Amniotic epithelial cell (primary cell): ENCODE measurements at places on chromosomes 6 and 20.

GRCh38 chr6:41589223-41589622, 43.0 kb downstream of the FOXP4 start:
- no peak for DNase-seq

GRCh38 chr20:62156254-62156556, 12.6 kb downstream of the SS18L1 start:
- no peak for DNase-seq

DNA sequence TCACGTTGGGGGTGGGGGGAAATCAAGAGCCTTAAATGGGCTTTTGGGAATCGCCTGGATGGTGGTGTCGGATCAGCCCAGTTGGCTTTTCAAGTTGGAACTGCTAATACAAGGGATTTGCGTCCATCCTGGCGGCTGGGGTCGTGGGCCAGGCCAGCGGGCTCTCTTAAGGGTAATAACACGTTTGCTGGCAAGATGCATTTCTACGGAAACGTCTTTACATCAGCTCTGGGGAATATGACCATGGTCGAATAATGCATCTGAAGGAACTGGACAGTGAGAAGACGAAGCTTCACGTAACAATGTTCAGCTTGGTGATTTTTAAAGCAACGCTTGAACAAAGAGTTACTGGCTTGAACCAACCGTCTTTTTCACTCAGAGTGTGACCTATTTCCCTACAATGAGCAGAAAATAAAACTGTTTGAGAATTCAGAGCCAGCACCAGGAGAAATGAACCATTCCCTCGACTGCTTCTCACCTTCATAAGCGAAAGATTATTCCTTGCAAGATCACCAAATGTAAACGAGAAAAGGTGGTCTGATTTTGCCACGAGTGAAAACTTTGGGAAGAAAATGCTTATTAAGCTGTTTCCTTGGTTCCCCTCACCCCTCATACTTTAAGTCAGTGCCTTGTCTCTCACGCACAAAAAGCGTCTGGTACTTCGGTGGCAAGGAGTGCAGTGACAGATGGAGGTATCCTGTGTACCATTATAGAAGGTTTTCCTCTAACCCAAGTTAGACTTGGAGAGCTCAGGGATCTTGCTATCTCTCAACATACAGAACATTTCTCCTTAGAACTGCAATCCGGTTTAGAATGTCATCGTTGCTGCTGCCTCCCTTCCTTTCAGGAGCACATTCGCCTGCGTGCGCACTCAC, 1.4 kb upstream of the MARCKS start:
- peak; percentile 53 for DNase-seq

- no peak for DNase-seq
Observed at GRCh38 chr6:167946007-167946406, 51.5 kb upstream of the KIF25 start.

GRCh38 chr6:165960695-165961094, 207.0 kb downstream of the TBXT start:
- no peak for DNase-seq

GRCh38 chr20:48627737-48628128, 200.1 kb downstream of the PREX1 start:
- no peak for DNase-seq

GRCh38 chr6:147297124-147297523, 92.9 kb downstream of the STXBP5 start:
- peak; percentile 12 for DNase-seq

- no peak for DNase-seq
Observed at GRCh38 chr6:75219263-75219662, 13.4 kb upstream of the COL12A1 start.

GRCh38 chr20:40359131-40359912, 329.7 kb downstream of the MAFB start:
- no peak for DNase-seq

DNA sequence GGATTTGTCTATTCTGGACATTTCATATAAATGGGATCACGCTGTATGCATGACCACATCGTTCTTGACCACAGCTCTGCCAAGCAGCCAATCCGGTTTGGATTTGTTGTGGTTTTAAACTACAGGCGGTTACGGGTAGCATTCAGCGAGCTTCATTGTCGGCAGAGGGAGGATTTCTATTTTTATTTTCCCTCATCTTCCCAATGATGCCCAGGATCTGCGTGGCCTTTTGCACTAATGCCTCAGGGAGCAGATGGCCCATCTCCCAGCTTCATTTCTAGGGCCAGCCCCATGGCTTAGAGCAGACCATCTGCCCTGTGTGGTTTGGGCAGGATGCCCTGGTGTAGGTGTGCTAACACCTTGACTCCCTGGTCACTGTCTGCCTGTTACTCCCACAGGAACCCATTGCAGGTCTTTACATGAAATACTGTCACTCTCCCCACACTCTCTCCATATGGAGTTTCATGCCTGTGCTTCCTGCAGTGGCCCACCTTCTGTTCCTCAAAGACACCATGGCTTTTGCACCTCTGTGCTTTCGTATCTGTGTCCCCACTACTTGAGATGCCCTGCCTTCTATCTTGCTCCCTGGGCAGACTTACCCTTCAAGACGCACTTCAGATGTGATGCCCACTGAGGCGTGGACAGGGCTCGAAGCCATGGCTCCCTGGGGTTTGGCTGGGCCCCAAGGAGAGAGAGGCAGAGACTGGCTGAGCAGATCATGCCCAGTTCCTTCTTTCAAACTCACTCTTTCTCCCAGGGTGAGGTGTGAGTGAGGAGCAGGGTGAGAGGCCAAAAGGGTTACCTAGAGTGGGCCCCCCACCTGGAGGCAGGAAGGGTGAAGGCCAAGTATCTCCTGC, 26.0 kb downstream of the SDCBP2 start:
- DNase-seq = no peak

- no peak for DNase-seq
Observed at GRCh38 chr20:36646678-36647077, 682 bp upstream of the SLA2 start.

DNA sequence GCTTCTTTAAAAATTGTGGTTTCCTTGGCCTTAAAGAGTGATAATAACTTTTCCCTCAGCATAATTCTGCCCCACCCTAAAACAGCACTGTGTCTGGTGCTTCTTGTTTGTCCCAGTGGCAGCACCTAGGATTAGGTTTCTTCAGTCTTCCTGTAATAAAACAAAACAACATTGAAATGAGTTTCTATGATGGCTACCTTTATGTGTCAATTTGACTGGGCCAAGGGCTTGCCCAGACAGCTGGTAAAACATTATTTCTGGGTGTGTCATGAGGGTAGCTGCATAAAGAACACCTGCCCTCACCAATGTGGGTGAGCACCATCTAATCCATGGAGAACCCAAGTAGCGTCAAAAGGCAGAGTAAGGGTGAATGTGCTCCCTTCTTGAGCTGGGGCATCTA, 117.8 kb downstream of the QRSL1 start:
- no peak for DNase-seq

GRCh38 chr20:22385602-22386305, 198.6 kb downstream of the FOXA2 start:
- DNase-seq = no peak

DNA sequence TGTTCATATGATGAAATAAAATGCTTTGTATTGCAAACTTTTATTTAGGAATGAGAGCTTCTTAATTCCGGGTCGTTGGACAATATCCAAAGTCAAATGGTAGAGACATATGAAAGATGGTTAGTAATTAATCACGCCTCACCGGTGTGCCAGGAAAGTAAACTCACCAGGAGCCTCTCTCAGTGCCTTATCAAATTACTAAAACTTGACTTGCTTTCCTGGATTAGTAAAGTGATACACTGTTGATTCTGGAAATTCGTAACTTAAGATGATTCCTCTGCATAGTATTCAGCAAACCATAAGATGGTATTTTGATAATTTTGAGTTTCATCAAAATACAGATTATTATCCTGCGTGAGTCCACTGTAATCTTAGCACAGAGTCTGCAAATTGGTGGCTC, 115.2 kb downstream of the PAX1 start:
- DNase-seq = no peak

- DNase-seq = peak; percentile 10
Observed at GRCh38 chr20:58102261-58102660, 126.2 kb downstream of the ANKRD60 start.

GRCh38 chr6:130161683-130162404, 60.9 kb downstream of the SAMD3 start:
- DNase-seq = no peak

DNA sequence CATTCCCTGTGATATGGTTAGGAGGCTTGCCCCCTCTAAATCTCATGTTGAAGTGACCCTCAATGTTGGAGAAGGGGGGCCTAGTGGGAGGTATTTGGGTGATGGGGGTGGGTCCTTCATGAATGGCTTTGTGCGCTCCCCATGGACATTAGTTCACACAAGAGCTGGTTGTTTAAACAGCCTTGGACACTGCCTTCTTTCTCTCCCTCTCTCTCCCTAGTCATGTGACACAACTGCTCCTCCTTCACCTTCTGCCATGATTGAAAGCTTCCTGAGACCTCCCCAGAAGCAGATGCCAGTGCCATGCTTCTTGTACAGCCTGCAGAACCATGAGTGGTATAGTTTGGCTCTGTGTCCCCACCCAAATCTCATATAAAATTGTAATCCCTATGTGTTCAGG, 117.2 kb upstream of the SLC22A16 start:
- DNase-seq = no peak

GRCh38 chr6:42405021-42405420, 46.7 kb downstream of the TRERF1 start:
- peak; percentile 28 for DNase-seq

DNA sequence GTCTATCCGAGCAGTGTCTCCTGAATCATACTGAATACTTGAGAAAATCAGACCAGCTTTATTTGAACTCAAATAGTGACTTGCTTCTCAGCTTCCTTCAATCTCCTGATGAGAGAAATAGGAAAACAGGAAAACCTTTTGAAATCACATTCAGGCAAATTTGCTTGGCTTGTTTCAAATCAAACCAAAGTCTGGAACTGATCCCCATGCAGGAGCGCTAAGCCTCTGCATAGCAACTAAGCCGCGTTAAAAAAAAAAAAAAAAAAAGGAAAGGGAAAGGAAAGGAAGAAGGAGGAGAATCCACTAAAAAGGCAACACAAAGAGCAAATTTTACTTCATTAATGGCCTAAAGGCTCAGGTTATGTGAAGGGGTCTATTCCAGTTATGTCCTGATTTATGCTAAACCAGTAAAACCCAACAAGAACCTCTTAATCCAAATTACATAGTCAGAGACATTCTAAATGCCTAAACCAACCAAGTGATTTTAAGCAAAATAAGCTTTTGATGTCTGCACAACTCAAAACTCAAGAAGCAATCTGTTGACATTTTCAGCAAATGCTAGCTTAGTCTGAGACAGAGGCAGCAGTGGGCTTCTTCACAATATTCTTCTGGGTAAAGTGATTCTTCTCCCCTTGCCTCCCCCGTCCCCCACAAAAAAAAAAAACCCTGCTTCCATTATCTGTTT, 112.5 kb downstream of the SOBP start:
- no peak for DNase-seq

DNA sequence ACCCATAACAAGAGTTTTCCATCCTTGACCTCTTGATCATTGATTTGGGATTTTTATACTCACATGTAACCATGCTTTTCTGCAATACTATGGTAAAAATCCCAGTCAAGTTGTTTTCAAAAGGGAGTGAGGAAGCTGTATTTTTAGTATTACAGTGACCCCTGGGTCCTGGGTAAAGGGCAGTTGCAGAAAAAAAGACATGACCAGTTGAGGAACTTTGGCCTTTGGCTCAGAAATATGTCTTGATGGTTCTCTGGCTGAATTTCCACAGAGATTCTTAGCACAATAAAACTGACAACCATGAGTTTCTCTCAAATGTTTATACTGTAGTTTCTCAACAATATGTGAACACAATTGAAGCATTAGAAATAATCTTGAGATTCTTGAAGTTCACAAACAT, 28.6 kb upstream of the PRL start:
- DNase-seq = no peak

DNA sequence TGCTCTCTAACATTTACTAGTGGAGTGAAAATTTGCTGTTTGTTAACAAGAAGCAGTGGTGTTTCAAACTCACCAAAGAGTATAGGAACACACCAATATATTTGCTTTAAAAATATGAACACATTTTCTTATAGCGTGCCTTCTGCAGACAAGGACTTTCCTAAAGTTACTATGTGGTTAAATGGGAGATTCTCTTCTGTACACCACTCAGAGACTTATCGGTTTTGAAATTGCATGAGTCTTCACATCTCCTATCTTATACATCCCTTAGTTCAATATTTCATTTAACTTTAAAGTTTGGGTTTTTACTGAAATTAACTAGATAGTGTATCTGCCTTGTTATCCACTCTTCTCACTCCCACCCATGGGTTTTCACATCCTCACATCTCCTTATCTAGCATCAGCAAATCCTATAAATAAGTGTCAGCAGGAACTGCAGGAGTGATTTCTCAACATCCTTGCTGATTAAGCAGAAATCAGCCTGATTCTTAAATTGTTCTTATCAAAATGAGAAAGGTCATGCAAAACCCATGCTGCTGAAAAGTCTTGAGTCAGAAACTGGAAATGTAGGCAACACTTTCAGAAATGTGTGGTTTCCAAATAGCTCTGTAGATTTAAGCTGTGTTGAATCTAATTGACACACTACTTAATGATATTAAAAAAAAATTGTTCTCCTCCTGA, 1075.6 kb upstream of the GJE1 start:
- DNase-seq = peak; percentile 95

DNA sequence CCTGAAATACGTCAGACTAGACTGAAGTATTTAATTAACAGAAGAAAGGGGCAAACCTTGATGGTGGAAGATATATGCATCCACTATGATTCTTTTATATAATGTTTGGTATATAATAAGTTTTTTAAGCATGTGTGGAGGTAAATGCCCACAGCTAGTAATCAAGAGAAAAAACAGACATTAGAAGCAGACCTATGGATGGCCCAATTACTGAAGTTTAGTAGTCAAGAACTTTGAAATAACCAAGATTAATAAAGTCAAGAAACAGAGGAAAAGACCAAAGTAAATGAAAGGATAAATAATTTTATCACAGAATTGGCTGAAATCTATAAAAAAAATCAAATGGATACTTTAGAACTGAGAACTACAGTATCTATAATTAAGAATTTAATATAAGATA, 15.3 kb downstream of the TTI1 start:
- DNase-seq = no peak

GRCh38 chr6:29705389-29706231, 17.6 kb upstream of the HLA-F start:
- peak; percentile 46 for DNase-seq

DNA sequence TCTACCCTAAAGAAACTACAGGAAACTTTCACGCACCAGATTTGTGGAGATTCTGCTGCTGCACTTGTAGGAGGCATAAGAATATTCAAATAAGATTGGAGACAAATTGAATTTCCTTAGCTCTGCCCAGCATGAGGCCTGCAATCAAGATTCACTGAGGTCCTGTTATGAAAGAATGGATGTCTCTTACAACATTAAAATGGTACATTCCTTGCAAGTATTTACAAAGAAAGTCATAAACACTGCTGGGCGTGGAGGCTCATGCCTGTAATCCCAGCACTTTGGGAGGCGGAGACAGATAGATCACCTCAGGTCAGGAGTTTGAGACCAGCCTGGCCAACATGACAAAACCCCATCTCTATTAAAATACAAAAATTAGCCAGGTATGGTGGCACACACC, 74.0 kb upstream of the MAP3K4 start:
- DNase-seq = peak; percentile 67

GRCh38 chr20:4045741-4046140, 30.4 kb upstream of the RNF24 start:
- DNase-seq = peak; percentile 65

- no peak for DNase-seq
Observed at GRCh38 chr20:24692446-24693200, 223.2 kb downstream of the SYNDIG1 start.
